ENCODE measurements at places on chromosomes 16 and 17.
A peak's percentile ranks its signal among the peaks of the same experiment; 100 is the strongest.

- no peak for DNase-seq
Observed at GRCh38 chr17:4195306-4195705, 52.3 kb downstream of the CYB5D2 start.

DNA sequence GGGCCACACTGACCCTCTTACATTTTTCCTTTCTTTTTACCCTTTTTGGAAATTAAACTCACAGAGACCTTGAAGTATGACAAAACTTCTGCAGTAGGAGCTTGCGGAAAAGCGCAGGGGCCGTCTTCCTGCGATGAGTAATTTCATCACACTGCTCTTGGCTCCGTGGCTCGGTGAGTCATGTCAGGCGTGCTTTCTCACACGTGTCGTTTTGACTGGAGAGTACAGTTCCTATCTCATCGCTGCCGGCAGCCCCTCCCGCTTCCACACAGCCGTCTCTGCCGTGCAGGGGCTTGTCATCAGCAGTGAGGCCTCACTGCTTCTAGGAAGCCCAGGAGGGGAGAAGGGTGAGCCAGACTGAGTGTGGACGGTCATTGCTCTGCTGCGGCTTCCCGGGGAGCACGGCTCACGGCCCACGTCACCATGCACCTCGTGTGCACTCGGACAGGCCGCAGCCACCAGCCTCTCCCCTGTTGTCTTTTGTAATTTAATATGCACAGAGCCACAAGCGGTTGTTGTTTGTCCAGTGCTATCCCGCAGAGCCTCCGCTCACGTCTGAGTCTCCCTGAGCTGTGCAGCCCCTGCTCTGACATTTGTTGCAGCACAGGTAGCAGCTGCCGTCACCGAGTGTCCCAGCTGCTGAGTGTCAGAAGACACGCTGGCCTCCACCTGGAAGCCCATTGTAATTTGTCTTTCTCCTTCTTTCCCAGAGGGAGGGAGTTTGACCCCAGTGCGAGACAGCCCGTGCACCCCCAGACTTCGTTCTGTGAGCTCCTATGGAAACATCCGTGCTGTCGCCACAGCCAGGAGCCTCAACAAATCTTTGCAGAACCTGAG lies 99.4 kb upstream of the CHMP6 start:
- DNase-seq, result peak; percentile 49

- no peak for DNase-seq
Observed at GRCh38 chr16:86584726-86585721, 6.7 kb downstream of the FOXL1 start.

- no peak for DNase-seq
Observed at GRCh38 chr16:85678016-85678415, 10.7 kb downstream of the GINS2 start.

DNA sequence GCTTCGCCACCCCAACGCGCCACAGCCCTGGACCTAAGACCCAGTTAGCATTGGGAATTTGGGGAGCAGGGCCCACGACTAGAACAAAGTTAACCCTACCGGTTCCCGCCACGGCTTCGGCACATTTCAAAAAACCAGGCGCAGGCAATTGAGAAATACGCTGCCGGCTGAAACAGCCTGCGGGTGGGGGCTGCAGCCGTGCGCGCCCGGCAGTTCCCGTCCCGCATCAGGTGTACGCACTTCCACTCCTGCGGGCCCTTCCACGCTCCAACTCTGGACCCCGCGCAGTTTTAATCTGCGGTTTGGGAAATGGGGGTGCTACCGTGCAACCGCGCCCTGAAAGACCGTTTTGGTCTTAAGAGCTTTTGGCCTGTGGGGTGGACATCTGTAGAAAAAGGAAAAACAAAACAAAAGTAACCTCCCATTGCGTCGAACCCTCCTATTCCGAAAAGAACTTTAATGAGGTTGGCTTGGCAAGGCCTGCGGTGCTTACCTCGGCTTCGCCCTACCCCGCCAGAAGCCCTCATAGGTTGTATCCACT lies 7.1 kb downstream of the IRX5 start:
- DNase-seq, result no peak

GRCh38 chr17:81228834-81229665 lies 6.3 kb upstream of the CEP131 start:
- no peak for DNase-seq

DNA sequence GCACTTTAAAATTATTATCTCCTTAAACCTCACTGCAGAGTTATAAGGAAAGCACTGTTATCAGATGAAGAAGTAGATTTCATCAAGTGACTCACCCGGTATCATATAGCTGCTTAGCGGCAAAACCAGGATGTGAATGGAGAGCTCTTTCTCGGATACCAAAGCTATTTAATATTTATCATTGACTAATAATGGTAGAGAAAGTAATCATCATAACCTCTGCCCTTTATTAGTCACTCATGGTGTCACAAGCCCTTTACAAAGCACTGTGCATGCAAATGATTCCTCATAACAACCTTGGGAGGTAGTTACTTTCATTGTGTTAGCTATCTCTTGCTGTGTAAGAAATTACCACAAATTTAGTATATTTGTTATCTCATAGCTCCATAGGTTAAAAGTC lies 592.9 kb downstream of the MAF start:
- no peak for DNase-seq

DNA sequence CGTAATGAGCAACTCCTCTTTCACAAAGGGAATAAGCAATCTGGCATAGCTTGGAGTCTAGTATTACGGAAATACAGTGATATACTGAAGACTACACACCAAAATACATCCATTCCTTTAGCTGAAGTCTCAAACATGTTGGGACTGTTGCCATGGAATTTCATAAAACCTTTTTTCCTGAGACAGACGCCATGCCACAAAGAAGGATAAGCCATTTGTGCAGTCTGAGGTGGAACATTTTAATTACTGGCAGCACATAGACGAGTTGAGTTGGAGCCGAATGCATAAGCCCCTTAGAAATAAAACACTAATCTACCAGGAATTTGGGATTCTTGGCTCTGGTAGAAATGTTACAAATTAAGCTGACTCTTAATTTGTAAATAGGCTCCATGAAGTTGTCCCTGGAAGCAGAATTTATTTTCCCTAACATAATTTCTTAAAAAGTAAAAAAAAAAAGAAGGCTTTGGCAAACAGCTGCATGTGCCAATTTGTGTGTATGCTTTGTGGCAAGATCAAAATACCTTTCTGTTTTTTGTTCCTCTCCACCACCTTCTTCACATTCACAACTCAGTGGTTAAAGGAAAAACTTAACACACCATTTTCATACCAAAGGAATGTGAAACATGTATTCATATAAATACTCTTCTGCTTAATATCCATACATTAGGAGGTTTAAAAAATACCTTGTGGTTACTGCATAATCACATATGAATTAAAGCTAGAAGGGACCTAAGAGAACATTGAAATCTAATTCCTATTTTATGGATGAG lies 25.5 kb downstream of the GRB7 start:
- DNase-seq, result no peak

DNA sequence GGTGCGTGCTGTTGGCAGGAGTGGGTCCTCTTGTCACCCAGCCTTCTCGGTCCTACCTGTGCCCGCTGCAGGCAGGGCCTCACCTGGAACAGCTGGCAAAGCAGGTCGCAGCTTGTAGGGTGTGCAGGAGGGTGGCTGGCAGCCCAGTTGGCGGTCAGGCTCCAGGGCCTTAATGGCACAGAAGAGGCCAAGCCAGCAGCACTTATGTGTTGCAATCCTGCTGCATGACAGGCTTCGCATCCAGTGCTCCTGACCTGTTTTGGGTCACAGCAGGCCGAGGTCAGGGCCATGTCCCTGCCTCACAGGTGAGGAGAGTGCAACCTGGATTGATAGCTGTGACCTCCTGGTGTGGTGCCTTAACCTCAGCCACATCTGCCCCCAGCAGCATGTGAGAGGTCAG lies 31.9 kb downstream of the ZC3H18 start:
- DNase-seq, result no peak

- no peak for DNase-seq
Observed at GRCh38 chr16:78325468-78326352, 226.3 kb downstream of the WWOX start.

GRCh38 chr16:86398622-86399021 lies 111.7 kb upstream of the FOXF1 start:
- DNase-seq, result no peak

DNA sequence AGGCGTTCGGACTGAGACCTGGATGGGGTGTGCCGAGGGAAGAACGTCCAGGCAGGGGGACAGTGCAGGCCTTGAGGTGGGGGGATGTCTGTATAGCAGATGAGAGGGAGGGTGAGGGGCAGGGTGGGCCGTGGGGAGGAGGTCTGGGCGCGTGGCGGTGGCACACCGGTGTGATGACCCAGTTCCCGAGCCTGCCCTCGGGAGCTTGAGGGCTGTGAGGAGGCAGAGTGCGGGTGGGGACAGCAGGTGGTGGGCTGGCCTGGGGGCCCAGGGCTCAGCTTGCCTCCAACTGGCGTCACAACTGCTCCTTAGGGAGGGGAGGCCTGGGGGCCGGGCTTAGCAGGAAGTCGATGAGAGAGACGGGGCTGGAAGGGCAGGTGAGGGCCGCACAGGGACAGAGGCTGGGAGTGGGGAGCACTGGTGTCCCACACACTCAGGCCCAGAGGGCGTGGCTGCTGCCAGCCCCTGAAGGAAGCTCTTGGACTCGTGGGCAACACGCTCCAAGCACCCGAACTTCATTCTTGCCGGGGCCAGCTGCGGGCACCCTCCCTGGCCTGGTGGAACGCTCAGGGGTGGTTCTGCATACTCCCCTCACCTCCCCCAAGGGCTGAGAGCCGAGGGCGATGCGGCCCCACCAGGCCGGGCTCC lies 6.5 kb downstream of the CACNA1H start:
- DNase-seq, result no peak

GRCh38 chr17:68441070-68441770 lies 16.1 kb downstream of the WIPI1 start:
- no peak for DNase-seq

DNA sequence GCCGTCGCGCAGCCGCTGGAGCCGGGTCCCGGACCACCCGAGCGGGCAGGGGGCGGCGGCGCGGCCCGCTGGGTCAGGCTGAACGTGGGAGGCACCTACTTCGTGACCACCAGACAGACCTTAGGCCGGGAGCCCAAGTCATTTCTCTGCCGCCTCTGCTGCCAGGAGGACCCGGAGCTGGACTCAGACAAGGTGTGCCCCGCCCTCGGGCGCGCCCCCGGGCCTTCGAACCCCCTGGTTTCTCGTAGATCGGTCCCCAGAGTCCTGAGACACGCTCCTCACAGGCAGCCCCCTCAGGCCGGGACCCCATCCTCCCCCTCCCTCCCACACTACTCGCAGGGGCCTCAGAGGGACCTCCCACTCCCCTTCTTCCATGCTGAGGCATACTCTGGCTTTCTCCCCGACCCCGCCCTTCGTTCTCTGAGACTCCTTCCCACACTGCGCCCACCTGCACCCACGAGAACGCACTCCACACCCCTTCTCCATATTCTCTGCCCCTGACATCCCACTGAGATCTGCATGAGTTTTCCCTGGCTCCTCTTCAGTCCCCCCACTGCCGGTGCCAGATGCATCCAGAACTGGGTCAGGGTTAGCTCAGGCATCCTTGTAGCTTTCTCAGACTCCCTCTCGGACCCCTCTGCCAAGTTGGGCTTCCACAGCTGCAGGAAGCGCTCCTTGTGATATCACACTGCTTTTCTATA lies 523 bp downstream of the KCTD2 start:
- peak; percentile 31 for DNase-seq

GRCh38 chr17:47813512-47814031 lies 8.0 kb downstream of the OSBPL7 start:
- no peak for DNase-seq

- no peak for DNase-seq
Observed at GRCh38 chr17:60398227-60398959, 6.5 kb upstream of the USP32 start.

DNA sequence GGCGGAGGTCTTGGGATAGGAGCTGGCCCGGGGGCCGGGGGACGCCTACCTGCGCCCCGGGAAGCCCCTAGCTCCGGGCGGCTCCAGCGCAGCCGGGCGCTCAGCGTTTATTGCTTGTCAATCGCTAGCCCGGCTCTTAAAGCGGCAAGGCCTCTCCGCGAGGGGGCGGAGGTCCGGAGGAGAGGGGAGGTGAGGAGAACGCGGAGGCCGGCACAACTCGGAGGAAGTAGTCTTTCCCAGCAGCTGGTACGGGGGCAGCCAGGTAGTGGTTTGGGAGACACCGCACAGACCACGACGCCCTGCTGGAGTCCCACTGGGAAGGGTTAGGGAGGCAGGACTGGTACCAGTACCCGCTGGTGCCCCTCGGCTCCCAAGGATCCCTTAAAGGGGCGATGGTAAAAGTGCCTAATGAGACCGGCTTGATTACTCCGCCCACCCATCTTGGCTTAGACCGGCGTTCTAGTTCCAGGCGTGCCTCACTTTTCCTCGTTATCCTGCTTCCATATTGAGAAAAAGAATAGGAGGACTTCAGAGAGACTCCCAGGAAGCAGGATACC lies at the start of gene MPP2:
Gene MPP2, minus strand, starts transcription at position 112 of the 557 bp plus-strand sequence. CDS start 3,076 bp downstream, outside the sequence.
- DNase-seq, result peak; percentile 85

GRCh38 chr16:72832621-72833248 lies 215.2 kb downstream of the ZFHX3 start:
- DNase-seq, result peak; percentile 87

DNA sequence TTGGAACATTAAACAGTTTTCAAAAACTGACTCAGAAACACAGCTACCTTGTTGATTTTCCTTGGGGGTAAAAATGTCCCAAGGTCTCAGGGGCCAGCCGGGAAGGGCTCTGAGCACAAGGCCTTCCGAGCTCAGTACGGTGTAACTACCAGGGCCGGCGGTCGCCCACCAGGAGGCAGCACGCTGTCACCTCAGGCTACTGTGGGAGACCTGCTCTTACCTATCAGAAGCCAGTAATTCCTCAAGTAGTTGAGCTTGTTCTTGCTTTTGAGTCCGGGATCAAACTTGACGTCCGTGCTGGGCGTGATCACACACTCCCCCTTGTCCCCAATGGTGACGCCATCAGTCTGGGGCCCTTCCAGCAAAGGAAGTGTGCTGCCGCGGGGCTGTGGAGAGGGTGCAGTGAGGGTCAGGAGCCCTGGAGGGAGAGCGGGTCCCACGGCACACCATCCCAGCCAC lies 43.4 kb upstream of the ICAM2 start:
- no peak for DNase-seq

DNA sequence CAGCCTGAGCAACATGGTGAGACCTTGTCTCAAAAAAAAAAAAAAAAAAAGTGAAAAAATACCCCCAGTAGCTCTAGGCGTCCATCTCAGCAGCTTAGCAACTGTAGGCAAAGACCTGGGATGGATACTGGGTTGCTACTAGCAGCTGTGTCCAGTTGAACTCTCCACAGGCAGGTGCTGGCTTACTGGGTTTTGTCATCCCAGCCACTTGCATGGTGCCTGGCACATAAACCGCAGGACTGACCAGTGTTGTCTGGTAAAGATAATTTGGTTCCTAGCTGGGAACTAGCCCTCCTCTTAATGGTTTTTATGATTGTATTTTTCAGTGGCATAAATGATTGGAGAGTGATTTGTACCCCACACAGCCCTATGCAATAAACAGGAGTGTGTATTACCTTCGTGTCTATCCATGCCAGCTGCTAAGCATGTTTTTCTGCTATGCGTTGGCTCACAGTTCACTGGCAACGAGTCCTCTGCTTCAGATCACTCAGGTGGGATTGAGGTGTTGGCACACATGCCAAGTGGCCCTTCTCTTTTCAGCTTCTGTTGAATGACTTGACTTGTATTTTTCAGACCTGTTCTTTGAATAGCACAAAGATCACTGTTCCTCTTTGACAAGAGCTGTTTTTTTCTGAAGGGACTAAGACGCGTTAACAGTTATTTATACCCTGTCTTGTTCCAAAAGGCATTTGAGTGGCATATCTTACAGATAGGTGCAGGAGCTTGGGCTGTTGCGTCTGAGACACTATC lies 352.9 kb downstream of the SNX29 start:
- DNase-seq, result no peak
